ENCODE measurements at places on chromosomes 16 and 17.

DNA sequence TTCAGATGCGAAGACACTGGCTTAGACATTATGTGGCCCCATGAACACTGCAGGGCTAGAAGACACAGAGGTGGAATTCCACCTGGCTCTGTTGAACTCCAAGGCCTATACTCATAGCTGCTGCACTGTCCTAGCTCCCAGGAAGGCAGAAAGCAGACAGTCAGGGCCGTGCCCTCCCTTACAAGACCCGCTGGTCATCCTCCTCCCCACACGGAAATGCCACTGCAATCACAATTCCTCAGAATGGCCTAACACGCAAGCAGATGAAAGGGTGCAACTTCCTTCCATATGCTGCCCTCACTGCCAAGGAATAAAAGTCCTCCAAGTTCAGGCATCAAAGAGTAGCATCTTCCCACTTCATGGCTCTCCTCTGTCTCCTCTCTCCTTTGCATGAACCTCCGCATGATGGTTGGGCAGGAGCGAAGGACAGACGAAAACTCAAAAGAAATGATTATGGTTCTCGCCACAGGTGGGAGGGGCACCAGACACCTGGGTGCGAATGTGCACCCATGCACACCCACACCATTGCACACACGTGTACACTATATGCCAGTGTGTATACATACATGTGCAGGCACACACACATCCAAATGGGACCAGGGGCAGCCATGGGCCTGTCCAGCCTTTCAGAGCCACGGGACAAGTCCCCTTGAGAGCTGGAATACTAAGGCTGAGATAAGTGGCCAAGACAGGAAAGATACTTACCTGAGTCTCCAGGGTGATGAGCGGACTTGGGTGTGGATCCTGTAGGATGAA lies 113.3 kb downstream of the XYLT1 start:
- no peak for DNase-seq

DNA sequence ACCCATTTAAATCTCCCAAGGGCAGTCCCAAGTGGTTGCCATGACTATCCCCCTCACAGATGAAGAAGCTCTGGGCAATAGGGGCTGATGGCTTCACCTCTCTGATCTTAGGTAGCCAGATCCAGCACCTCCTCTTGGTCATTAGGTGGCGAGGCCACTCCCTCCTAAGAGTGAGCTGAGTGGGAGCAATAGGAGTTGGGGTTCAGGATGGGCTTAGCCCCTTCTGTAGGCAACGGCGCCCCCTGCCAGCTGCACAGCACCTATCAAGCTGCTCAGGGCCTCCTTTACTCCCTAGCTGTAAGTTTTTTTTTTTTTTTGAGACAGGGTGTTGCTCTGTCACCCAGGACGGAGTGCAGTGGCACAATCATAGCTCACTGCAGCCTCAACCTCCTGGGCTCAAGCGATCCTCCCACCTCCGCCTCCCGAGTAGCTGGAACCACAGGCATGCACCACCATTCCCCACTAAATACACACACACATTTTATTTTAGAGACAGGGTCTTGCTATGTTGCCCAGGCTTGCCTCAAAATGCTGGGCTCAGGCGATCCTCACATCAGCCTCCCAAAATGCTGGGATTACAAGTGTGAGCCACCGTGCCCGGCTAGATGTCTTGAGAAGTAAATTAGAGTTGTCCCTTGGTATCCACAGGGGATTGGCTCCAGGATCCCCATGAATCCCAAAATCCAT lies 3.5 kb upstream of the RRAD start:
- peak; percentile 41 for DNase-seq

DNA sequence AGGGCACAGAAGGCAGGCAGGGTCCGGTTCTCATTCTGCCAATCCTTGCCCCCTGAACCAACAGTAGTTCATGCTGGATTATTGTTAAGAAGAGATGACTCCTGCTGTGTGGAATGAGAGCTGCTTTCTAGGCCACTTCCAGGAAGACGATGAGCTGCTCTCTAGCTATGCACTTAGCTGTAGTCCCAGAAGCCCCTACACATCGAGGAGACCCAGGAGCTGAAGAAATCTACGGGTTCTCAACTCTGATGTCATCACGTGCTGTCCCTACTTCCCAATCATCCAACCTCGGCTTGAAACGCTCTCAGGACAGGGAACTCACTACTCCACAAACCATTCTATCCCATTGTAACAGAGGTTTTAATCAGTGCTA lies 29.0 kb upstream of the EMP2 start:
- DNase-seq: no peak

DNA sequence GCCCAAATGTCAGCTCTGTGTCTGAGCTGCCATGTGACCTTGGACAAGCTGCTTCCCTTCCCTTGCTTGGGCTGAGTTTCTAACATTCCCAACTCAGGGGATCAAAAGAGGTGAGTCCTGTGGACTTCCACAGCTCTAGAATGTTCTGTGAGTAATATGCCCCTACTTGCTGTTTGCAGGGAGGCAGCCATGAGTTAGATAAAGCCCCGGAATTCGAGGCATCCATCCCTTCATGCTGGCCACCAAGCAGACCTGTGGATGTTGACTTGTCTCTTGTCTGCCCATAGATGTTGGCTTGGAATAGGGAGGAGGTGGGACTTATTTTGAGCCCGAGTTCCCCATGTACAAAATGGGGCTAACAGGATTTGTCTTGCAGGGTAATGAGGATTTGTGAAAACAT lies 36.2 kb downstream of the KSR1 start:
- no peak for DNase-seq

GRCh38 chr16:20763461-20764232 lies at the start of gene ACSM3:
Gene ACSM3, plus strand, starts transcription at chr16:20764014. Its CDS starts 6,021 bp downstream, at chr16:20770035.
- DNase-seq: peak; percentile 44

DNA sequence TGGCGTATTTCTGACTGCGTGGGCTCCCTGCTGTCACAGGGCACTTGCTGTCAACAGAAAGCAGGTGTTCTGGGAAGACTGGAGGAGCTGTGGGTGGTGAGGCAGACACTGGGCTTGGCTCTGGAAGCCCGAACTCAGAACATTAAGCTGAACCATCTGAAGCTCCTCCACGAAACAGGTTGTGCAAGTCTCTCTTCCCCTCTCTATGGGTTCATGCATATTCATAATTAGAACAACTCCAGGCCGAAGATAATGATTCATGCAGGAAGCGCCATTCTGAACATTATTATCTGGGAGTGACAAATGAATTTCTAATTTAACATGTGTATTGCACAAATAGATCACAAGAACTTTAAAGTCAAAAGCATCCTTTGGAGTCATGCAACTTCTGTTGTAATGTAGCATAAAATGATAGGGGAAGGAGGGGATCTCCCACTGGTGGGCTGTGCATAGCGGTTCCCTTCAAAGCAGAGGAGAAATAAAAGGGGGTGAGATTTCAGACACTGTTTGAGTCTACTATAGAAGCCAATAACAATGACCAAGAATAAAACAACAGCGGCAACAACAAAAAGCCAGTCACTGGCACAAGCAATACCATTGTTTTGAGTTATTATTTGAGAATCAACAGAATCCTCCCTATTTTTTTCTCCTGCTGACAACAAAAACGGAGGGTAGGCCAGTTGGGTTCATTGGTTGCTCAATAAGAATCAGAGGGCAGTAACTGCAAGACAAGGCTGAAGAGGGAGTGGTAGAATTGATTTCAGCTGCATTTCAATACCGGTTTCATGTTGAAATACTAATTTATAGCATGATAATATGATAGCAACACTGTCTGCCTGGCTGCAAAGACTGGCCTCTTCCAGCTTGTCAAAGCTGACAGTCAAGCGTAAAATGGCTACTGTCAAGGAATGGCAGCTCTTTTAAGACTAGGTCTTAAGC lies 407.3 kb downstream of the XYLT1 start:
- DNase-seq: no peak

DNA sequence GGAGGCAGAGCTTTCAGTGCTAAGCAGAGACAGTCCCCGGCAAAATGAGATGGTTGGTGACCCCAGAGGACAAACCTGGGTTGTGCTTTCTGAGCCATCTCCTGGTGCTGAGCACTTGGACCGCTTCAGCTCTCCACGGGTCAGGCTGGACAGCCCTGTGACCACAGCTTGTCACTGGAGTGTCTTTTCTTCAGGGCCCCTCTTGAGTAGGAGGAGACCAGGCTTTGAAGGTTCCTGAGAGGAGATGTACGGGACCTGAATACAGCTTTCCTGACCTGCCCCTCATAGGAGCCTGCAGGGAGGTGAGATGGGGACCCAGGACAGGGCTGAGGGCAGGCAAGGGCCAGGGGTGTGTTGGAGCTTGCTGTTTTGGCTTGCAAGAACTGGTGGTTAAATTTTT lies 17.8 kb upstream of the ADGRG1 start:
- no peak for DNase-seq

DNA sequence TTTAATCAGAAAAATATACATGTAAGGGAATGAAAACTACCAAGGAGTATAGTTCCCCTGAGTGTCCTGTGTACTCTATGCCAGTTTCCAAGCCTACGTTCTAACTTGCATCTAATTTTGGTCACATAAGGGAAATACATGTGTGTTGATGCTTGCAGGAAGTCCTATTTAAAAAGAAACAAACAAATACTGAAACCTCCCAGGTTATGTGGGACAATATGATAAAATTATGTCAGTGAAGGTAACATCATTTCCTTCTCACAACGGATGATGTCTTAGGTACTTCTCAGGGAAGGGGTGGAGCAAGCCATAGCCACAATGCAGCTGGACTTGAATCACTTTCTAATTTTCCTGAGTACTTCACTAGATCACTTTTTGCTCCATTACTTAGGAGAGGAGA lies 115.9 kb downstream of the ZFHX3 start:
- no peak for DNase-seq

- no peak for DNase-seq
These were observed 1.5 kb upstream of the CHD3 start for GRCh38 chr17:7887038-7887481.

GRCh38 chr17:56978441-56979090 lies 635 bp downstream of the SCPEP1 start:
- DNase-seq: no peak

GRCh38 chr16:66427871-66428681 lies 981 bp downstream of the BEAN1 start:
- DNase-seq: no peak

GRCh38 chr17:40341808-40342503 lies 22.6 kb downstream of the GJD3 start:
- DNase-seq: no peak

- no peak for DNase-seq
These were observed 15.3 kb upstream of the GNA13 start for GRCh38 chr17:65071861-65072260.

- peak; percentile 67 for DNase-seq
These were observed 43.8 kb upstream of the TOB1 start for GRCh38 chr17:50909765-50910605.

- no peak for DNase-seq
These were observed 12.7 kb downstream of the TEX2 start for GRCh38 chr17:64250233-64250835.

DNA sequence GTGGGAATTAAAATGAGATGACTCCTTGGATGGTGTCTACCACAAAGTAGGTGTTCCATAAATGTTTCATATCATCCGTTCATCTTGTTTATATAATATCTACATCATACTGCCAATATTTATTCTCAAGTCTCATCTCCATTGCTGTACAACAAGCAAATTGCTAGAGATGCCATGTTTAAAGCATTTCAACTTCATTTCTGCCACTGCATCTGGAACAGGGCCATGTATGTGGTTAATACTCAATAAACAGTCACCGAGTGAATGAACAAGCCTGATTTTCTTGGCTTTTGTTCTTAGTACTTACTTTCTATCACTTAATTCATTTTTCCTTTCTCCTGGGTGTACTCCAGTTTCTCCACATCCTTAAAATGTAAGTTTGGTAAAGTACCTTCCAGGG lies 107.6 kb downstream of the KCNJ2 start:
- no peak for DNase-seq

GRCh38 chr17:5706577-5707210 lies 122.4 kb upstream of the NLRP1 start:
- peak; percentile 55 for DNase-seq

GRCh38 chr16:30184096-30184890 lies 891 bp downstream of the CORO1A start:
- DNase-seq: peak; percentile 45

- no peak for DNase-seq
These were observed 27.6 kb upstream of the PITPNA start for GRCh38 chr17:1590029-1590746.

DNA sequence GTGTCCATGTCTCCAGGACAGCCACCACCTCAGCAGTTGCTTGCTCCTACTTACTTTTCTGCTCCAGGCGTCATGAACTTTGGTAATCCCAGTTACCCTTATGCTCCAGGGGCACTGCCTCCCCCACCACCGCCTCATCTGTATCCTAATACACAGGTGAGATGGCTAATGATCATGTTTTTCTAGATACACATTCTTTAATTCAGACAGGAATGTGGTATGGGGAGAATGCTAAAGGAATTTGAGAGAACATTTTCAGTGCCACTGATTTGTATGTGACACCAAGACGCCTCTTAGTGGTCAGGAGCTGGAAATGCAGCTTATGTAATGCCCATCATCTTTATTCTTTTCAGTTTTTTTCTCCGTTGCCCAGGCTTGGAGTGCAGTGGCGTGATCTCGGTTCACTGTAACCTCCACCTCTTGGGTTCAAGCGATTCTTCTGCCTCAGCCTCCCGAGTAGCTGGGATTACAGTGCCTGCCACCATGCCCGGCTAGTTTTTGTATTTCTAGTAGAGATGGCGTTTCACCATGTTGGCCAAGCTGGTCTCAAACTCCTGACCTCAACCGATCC lies 8.9 kb upstream of the RAPGEFL1 start:
- DNase-seq: no peak

GRCh38 chr16:19071811-19072777 lies 4.7 kb downstream of the COQ7 start:
- peak; percentile 51 for DNase-seq

GRCh38 chr16:7013990-7014389 lies 318.7 kb upstream of the RBFOX1 start:
- no peak for DNase-seq

- DNase-seq: no peak
These were observed 42.5 kb downstream of the IL21R start for GRCh38 chr16:27444470-27444869.

DNA sequence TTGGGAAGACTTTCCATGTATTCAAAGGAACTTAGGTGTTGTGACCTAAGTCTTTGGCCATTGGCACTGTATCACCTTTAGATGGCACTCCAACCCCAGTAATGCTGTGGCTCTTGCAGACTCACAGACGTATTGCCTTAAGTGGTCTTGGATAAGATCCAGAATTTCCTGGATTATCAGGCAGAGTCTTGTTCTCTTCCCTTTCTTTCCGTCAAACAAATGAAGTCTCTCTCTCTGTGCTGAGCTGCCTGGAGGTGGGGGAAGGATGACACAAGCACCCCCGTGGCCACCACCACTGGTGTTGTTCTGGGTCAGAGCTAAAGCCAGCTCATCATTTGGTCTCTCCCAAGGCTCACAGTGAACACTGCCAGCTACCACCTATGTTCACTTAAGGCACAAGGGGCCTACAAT lies 789.9 kb upstream of the KIF2B start:
- no peak for DNase-seq

GRCh38 chr17:3002538-3003295 lies 60.7 kb downstream of the OR1D5 start:
- no peak for DNase-seq

DNA sequence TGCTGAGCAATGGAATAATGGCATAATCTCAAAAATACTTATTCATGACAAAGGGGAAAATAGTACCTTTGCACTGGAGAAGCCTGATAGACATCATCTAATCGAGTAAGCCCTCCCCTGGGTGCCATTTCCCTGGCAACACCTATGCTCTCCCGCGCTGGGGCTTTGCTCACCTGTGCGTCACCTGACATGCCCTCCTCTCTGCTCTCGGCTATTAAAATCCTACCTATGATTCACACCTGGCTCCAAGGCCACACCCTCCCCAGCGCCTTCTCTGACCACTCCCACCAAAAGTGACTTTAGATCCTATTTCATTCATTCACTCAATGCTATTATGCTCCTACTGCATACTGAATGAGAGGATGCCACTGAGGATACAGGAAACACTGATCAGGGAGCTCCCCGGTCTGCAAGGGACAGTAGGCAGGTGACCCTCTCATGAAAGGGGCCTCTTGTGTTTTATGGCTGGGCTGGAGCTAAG lies 83.9 kb downstream of the NT5M start:
- no peak for DNase-seq

Data from stimulated activated CD4-positive, alpha-beta T cell treated with anti-CD3 and anti-CD28 coated beads, Interleukin-4, amount 100 ng/mL, for 48 hours (primary cell).